MCF 10A (cell line): ENCODE measurements at places on chromosomes 7 and 10. TPM values are rescaled to one million over a fixed set of nuclear protein-coding genes. Genes with fewer than 3 reads are reported as not detected.

- peak; percentile 78 for DNase-seq
These were observed 9.1 kb upstream of the CSGALNACT2 start for GRCh38 chr10:43128958-43129706.

- peak; percentile 65 for DNase-seq
These were observed 63.4 kb downstream of the HPSE2 start for GRCh38 chr10:99172128-99172738.

Gene CRYGN
- not detected in 2 replicates for total RNA-seq

DNA sequence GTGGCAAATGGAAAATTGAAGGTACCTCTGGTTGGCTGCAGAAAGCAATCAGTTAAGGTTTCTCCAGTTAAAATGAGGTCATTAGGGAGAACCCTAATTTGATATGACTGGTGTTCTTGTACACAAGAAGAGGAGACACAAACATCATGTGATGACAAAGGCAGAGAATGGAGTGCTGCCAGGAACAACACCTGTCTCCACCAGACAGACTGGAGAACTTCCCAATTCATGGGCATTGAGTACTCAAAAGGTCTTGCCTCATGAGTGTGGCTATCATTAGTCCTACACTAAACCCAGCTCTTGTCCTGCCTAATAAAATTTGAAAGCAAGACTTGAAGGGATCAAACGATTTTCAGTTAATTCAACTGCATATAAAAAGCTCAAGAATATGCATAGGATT lies 152.6 kb downstream of the PTPN20 start:
- DNase-seq = no peak

Gene SYNPO2L
- total RNA-seq = not detected in 2 replicates

Gene OR13A1
- total RNA-seq = not detected in 2 replicates

Gene PTEN
- 55.5 and 64.1 TPM in 2 replicates for total RNA-seq

Gene NT5C3A
- 35.4 and 49.5 TPM in 2 replicates for total RNA-seq

Gene GPR37
- total RNA-seq = 1.9 TPM in 2 replicates

DNA sequence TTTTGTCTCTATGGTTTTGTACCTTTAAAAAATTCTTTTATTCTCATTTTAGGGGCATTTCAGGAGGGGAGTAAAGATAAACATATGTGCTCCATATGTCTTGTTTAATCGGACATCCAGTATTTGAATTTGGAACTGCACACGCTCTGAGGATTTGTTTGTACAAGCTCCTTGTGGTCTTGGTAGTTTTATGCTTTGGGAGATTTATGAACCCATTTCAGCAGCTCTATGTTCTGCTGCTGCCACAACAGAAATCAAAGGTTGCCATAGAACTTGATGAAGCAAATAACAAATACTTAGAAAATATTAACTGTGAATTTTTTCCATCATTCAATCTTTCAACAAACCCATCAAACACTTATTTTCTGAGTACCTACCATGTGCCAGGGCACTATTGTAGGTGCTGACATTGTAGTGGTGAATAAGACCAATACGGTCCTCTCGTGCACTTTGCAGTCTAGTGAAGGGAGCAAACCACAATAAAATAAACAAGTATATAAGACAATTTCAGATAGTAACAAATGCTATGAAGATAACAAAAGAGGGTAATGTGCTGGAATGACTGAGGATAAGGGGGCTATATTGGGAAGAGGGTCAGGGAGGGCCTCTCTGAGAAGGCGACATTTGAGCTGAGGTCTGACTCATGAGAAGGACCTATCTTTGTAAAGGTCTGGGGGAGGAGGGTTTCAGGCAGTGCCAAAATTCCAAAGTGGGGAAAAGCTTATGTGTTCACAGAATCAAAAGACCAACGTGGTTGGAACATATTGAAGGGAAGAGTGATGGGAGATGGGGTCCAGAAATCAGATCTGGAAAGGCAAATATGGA lies 30.4 kb downstream of the MYPN start:
- DNase-seq = no peak

- DNase-seq = no peak
These were observed 4.7 kb downstream of the SUN1 start for GRCh38 chr7:837001-837400.

Gene STEAP4
- total RNA-seq = not detected in 2 replicates

Gene PRSS37
- not detected in 2 replicates for total RNA-seq

DNA sequence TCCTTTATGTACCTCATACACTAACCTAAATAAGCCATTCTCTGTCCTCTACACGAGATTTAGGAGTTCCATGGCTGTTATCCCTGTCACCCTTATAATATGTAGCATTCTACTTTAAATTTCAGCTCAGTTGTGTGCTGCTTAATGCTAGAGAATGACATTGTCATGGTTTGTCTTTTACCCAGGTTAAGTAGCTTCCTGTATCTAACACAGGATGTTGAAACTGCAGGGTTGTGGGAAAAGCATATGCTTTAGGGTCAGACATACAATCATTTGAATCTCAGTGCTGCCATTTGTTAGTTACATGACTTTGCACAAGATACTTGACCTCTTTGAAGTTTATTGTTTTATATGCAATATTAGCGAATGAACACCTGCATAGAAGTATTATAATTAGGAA lies 235.1 kb upstream of the CACNA2D1 start:
- no peak for DNase-seq
